ENCODE measurements at places on chromosomes 12 and 14.

DNA sequence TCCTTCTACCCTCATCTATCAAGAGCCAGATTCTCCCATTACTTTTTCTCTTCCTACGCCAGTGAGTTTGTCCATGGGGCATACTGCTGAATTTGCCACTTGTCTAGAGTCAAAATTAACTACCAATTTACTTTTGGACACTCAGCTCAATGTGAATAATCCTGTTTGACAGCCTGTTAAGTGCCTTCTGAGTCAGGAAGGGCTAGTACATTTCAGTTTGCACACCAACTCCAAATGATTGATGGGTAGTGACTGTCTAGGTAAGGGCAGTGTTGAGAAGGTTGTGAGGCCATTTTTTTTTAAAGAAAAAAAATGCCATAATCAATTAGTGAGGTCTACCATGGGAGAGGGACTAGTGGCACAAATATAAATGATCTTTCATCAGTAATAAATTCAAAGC lies 21.8 kb upstream of the TRIM9 start:
- no peak for DNase-seq

GRCh38 chr14:99413172-99413571 lies 67.5 kb downstream of the SETD3 start:
- DNase-seq: no peak

GRCh38 chr12:3492793-3493042 lies 1.7 kb downstream of the PRMT8 start:
- no peak for DNase-seq

GRCh38 chr12:132831771-132832170 lies 3.1 kb upstream of the GOLGA3 start:
- no peak for DNase-seq

GRCh38 chr14:101478796-101479410 lies 82.4 kb upstream of the DIO3 start:
- DNase-seq: no peak

- DNase-seq: no peak
These were observed 1.4 kb downstream of the MAP3K9 start for GRCh38 chr14:70807898-70808415.

- no peak for DNase-seq
These were observed 105.2 kb upstream of the CDKN3 start for GRCh38 chr14:54291491-54292191.

DNA sequence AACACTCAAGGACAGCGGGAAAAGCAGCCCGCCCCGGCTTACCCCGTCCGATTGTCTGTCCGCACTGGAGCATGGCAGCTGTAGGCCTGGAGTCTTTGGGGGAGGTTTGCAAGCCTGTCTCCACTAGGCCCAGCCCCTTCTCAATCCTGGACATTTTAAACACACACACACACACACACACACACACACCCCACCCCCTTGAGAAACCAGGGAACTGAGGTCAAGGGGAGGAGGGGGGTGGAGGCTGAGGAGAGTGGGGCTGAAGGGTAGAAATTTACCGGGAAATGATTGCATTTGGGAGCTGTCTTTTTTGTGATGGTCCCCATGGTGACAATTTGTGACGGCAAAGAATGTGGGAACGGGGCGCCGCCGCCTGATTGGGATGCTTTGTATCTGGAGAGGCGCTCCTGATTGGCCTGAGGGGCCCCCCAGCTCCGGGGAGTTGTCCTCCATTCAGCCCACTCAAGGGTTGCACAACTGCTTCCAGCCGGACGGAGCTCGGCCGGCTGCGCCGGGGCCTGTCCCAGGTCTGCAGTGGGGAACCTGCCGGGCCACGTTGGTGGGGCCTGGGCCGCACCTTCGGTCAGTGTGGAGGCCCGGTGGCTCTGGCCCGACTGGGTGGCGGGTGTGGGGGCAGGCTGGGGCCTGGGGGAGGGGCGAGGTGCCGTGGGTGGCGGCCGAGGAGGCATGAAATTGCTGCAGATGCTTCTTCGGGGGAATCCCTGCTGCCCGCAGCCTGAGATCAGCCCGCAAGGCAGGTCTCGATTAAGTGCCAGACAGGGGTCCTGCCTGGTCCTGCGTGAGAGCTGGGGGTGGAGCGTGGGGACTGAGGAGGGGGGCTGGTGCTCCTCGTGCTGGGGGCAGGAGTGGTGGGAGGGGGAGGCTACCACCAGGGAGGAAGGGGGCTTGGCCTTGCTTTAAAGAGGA lies at the start of gene FAM181A:
Gene FAM181A, plus strand, starts transcription at position 472 of the 927 bp plus-strand sequence. CDS start 942 bp downstream, outside the sequence.
- DNase-seq: no peak

- no peak for DNase-seq
These were observed 12.5 kb upstream of the SAMD4A start for GRCh38 chr14:54554401-54554800.

- no peak for DNase-seq
These were observed 33.9 kb downstream of the SPTLC2 start for GRCh38 chr14:77582511-77582910.

GRCh38 chr12:52871291-52872039 lies 22.7 kb upstream of the KRT78 start:
- peak; percentile 45 for DNase-seq

DNA sequence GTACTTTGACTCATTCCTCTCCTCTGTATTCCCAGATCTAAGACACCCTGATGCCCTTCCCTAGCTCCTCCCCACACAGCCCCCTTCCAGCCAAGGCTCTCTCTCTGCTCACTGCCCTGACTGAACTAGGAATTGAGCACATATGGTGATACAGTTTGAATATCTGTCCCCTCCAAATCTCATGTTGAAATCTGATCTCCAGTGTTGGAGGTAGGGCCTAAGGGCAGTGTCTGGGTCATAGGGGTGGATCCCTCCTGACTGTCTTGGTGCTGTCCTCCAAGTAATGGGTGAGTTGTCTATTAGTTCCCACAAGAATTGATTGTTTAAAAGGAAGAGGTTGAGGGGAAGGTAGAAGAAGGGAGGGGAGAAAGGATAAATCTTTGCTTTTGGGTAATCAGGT lies 17.4 kb downstream of the CMKLR1 start:
- no peak for DNase-seq

- DNase-seq: no peak
These were observed 1178.3 kb upstream of the FLRT2 start for GRCh38 chr14:84351646-84352045.

DNA sequence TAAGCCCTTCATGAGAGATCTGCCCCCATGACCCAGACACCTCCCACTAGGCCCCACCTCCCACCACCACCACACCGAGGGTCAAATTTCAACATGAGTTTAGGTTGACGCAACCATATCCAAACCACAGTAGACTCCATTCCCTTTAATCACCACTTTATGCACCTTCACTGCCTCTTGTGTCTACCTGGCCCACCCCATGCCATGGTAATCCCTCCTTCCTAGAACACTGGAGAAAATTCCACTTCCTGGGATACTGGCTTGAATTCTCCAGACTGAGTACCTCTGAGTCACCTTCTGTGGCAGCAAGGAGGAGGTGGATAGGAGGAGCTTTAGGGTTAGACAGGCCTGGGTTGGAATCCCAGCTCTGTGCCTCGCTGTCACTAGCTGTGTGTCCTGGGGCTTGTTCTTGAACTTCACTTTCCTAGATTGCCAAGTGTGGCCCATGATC lies 26.1 kb upstream of the CIPC start:
- no peak for DNase-seq

- no peak for DNase-seq
These were observed 9.4 kb downstream of the KCNA1 start for GRCh38 chr12:4918950-4919660.

DNA sequence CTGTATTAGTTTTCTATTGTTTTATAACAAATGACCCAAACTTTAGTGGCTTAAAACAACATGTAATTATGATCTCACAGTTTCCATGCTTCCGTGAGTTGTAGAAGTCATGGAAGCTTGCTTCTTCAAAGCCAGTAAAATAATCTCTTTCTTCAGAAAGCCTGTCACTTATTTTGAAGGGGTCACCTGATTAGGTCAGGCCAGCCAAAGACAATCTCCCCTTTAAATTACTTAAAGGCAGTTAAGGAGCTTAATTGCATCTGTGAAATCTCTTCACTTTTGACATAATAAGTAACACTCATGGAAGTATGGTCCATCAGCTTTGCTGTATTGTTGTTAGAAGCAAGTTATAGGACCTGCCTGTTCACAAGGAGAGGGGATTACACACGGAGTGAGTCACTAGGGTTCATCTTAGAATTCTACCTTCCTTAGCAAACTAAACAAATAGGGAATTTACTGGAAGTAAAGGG lies 89.8 kb downstream of the FAR2 start:
- DNase-seq: no peak

GRCh38 chr12:15733136-15733535 lies 56.1 kb downstream of the EPS8 start:
- no peak for DNase-seq

DNA sequence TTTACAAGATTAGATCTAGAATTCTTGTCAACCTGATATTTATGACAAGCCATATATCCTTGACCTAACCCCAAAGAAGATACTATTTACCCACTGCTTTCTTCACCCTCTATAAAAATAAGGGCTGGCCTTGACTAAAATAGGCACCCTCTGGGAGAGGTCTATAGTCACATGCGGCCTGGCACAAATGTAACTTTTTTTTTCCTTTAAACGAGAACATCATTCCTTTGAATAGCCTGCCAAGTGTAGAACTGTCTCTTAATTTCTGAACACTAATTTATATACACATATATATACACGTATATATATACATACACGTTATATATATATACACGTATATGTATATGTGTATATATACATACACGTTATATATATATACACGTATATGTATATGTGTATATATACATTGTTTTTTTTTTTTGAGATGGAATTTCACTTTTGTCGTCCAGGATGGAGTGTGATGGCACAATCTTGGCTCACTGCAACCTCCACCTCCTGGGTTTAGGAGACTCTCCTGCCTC lies 18.6 kb downstream of the PPTC7 start:
- DNase-seq: no peak

DNA sequence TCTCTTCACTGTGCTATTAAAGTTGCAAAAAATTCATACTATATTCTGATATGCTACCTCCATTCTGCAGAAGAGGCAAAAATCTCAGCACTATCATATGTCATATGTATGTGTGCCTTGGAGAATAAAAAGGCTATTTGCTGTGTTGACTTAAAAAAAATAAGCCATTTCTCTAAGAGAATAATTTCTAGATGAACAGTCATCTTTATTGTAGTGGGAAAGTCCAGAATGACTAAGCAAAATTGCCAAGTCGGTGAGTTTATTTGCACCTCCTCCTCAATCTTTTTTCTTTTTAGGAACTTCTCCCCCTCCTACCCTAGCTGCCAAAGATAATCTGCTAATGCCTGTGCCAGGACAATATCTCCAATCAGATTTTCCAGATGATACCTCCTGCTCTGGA lies 353.8 kb upstream of the FAR2 start:
- DNase-seq: no peak

DNA sequence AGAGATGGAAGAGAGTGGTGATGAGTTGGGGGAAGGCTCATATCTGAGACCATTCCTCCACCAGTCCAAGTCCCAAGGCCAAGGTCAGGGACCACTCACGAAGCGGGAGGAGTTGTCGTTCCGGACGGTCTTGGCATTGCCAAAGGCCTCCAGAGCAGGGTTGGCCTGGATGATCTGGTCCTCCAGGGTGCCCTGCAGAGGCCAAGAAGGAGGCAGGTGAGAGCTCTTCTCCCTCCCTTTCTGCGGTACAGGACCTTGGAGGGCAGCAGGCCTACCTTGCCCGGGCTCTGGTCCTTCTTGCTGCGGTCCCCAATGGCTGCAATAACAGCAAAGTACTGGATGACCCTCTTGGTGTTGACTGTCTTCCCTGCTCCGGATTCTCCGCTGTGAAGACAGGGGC lies 4.0 kb downstream of the MYH7 start:
- no peak for DNase-seq

DNA sequence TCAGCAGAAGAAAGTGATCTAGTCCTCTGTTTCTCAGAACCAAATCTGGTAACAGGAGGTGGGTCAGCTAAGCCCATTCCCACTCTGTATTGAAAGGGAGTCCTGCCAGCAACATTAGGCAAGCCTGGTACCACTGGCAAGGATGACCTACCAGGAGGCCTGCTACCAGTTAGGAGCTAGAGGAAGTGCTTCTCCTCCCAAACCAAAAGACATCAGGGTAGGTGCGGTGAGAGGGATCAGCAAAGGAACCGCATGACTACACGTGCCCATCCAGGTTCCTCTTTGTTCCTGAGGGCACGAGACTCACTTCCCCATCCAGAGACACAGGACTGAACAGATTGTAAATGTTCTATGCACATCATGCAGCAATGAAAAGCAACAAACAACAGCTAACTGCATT lies 2.8 kb downstream of the KLRC4 start:
- no peak for DNase-seq

GRCh38 chr12:21940549-21941505 lies at the start of gene ABCC9:
Gene ABCC9, minus strand, starts transcription at chr12:21941426. Its CDS starts 4,752 bp downstream, at chr12:21936674.
- DNase-seq: no peak

- DNase-seq: no peak
These were observed 275.5 kb downstream of the DPF3 start for GRCh38 chr14:72618424-72618823.

- DNase-seq: no peak
These were observed 305.3 kb downstream of the ITPR2 start for GRCh38 chr12:26527682-26528081.

DNA sequence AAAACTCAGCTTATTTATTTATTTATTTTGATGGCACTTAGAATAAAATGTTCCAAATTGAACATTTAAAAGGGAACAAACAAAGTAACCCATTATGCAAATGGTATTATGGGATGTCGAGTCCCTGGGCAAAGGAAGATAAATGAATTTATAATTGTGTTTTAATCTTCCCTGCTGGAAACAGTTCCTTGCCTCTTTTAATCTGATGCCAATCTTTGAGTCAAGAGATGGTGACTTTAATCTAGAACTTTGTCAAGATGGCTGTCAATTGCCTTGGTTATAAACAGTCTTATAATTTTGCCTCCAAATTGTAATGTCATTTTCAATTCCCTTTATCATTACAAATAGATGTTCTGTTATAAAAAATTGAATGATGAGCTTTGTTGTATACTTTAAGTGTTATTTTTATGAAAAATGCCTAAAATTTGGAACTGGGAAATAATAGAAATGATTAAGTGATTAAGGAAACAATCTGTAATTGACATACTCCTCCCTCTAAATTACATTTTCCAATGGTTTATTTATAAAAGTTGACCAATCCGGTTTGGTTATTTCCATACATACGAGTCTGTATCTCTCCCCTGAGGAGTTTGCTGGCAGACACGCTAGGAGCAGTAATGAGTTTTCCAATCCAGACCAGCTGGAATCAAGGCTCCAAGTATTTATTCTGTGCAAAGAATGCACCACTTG lies 134.9 kb upstream of the FRMD6 start:
- DNase-seq: no peak

DNA sequence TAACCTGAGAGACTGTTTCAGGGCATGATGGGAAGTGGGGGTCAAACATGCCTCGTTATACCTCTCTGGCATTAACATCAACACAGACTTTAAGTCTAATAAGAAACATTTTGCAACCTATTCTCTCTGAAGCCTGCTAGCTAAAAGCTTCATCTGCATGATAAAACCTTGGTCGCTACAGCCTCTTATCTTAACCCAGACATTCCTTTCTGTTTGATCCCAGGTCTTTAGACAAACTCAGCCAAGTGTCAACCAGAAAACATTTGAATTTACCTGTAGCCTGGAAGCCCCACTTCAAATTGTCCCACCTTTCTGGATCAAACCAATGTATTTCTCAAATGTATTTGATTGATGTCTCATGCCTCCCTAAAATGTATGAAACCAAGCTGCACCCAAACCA lies 9.1 kb downstream of the PPP2R3C start:
- DNase-seq: no peak

Measured in AG09319 (cell line).